T-helper 1 cell (primary cell): ENCODE measurements at places on chromosomes 1 and 21.

DNA sequence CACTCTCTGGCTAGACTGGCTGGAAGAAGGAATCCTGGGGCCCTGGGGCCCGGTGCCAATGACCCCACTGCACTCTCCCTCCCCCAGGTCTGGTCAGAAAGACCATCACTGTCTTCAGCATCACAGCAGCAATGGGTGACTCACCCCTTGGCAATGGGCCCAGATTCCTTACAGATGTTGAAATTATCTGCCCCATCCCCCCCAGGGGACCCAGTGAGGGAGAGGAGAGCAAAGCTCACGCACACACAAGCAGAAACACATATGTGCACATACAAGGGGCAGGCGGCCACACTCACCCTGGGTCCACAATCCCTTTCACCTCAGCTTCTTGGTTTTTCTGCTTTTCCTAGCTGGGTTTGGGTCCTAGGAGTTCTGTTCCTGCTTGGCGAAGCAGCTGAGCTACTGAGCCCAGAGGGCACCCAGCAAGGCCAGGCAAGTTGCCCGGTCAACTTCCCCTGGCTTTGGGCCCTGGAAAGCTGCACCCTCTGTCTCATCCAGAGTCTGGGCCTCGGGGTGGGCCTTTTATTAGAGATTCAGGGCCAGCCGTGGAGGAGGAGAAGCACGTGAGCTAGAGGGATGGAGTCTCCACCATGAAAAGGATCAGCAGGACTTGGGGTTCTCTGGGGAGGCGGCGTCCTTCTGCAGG, 2.6 kb downstream of the COL16A1 start:
- DNase-seq, result no peak

GRCh38 chr1:218990019-218990418, 183.7 kb upstream of the LYPLAL1 start:
- DNase-seq, result no peak

DNA sequence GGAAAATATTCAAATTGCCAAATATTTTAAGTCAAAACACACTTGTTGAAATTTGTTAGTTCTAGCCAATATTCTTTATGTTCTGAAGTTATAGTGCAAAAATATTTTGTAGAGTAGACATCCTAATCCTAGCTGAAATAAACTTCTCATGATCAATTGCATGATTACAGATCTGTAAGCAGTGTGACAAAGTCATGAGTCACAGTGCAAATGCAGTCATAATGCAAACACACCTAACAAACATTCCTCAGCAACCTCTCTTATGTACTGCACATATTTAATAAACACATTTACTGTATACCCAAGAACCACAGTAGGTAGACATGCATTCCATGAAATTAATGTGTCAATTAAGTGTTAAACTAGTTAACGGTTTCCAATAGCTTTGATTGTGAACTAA, 1857.4 kb downstream of the NCAM2 start:
- DNase-seq, result no peak

DNA sequence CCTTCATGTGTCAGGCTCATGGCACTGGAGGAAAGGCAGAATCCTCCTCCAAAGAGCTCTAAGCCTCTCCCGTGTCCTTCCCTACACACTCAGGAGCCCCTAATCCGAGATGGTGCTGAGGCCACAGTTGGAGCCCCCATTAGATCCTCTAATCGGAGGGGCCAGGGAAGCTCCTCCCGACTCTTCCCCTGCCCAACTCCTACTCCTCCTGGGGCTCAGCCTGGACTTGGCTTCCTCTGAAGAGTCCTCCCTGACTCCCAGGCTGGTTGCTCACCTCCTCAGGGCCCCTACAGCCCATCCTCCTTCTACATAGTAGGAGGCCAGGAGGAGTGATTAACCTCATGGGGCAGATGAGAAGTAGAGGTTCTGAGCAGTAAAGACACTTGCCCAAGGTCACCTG, 21.3 kb upstream of the CDCP2 start:
- no peak for DNase-seq

GRCh38 chr1:206683313-206683712, 1.4 kb upstream of the MAPKAPK2 start:
- DNase-seq, result no peak

DNA sequence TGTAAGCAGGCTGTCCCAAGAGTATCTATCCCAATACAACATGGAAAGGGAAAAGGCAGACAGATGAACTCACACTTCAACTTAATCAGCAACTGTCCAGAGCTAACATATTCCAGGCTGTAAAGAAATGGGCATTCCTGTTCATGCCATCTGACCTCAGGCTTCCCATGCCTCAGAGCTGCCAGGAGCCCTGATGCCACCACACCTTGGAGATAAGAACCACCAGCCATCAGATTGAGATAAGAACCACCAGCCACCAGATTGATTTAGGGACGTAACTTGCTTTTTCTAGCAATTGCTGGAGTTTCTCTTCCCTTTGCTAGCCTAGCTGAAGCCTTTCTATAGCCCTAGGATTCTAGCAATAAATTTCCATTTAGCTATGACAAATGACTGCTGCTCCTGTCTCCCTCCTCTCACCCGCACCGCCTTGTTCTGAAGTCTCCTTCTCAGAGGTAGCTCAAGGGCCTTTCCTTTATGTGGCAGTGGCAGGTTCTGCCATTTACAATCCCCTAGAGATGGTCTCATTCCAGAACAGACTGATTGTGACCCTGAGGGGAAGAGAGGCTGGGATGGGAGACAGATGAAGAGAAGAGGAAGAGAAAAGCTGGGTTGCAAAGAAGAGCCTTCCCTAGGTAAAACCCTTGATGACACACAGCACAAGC, 88.0 kb upstream of the CTTNBP2NL start:
- DNase-seq, result no peak

GRCh38 chr1:39021426-39021825, 4.7 kb upstream of the NDUFS5 start:
- no peak for DNase-seq

- no peak for DNase-seq
These were observed 8.8 kb upstream of the CAMSAP2 start for GRCh38 chr1:200729863-200730262.

DNA sequence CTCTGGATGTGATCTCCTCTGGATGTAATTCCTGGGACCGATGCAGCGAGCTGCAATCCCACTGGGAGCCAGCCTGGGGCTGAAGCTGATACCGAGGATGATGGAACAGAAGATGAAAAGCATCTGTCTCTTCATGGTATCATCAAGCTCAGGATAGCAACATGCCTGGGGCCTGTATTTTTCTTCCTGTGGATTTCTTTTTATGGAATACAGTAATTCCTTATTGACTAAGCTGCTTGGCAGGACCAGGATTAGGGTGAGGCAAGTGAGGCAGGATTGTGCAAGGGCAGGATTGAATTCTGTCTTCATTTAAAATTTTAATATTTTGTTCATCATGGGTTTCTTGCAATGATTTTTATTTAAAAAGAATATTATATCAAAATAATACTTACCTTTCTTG, 86.6 kb downstream of the SLC25A24 start:
- no peak for DNase-seq

- DNase-seq, result no peak
These were observed 267.0 kb downstream of the KCTD3 start for GRCh38 chr1:215833941-215834729.

- no peak for DNase-seq
These were observed 1.5 kb downstream of the CACHD1 start for GRCh38 chr1:64471218-64472039.

DNA sequence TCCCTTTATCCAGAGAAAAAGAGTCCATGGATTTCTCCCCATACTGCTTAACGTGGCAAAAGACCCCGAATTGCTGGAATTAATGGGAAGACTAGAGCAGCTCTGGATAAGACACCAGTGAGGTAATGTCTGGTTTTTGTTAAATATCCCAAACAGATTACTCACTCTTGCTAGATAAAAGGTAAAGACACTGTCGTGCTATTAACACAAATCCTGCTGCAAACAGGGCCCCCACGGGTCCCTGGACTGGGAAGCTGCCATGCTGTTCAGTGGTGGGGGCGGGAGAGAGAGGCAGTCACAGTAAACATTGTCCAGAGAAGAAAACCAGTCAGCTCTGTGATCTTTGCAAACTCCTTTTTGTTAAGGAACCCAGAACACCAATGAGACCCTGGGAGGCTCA, 15.2 kb upstream of the SRP9 start:
- no peak for DNase-seq

GRCh38 chr1:172277275-172277674, 143.2 kb upstream of the C1orf105 start:
- no peak for DNase-seq
